ENCODE measurements at places on chromosomes 2 and 18. TPM values are rescaled to one million over a fixed set of nuclear protein-coding genes. Genes with fewer than 3 reads are reported as not detected.

The TUBA3D gene
- not detected for total RNA-seq

The TCF23 gene
- not detected for total RNA-seq

GRCh38 chr2:207594731-207595130 is 30.5 kb downstream of the METTL21A start:
- DNase-seq: no peak

DNA sequence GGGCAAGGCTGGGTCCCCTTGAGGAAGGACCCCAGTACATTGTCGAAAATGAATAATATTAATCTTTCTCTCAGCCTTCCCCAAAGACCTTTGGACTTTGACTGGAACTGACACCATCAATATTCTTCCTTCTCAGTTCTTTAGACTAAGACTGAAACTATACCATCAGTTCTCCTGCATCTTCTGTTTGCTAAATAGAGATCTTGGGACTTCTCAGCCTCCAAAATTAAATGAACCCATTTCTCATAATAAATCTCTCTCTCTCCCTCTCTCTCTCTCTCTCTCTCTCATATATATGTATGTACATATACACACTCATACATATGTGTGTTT is 39.7 kb upstream of the VRK2 start:
- no peak for DNase-seq

All from endothelial cell of umbilical vein (primary cell).